ENCODE measurements at places on chromosomes 16 and 17. TPM values are rescaled to one million over a fixed set of nuclear protein-coding genes. Genes with fewer than 3 reads are reported as not detected.
A peak's percentile ranks its signal among the peaks of the same experiment; 100 is the strongest.

GRCh38 chr17:5830921-5831320, 239.3 kb upstream of the WSCD1 start:
- no peak for DNase-seq

DNA sequence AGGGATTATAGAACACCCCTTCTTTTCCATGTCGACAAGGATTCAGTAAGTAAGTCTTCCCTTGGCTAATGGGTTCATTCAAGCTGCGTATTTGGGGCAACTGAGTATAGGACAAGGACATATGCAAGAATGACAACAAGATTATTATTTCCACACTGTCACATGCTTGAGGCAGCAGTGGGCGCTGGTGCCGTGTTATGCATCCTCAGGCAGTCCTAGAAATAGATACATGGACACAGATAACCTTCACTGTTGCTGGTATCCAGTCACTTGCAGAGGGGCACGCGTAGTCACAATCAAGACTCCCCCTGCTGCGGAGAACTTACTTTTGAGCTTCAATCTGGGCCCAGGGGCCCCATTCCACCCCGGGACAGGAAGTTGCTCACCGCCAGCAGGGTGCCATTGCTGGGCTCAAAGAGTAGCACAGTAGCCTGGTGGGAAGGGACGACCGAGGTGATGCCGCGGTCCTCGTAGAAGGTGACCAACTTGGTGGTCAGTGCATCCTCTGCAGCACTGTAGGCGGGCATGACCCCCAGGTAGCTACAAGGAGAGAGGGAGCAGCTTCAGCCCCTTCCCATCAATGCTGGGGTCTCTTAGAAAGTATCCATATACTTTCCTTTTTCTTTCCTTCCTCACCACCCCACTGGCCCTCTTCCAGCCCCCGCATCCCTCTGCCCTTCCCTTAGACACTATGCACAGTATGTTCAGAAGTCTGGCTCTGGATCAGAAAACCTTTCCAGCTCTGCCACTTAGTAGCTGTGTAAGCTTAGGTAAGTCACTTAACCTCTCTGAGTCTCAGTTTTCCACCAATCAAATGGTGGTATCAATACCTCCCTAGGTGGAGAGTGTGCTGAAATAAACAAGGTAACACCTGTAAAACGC, 804 bp downstream of the CRYM start:
- no peak for DNase-seq

- no peak for DNase-seq
Measured at GRCh38 chr17:38325221-38325851, 18.4 kb downstream of the GPR179 start.

- DNase-seq, result no peak
Measured at GRCh38 chr17:10738521-10739258, 8.9 kb upstream of the TMEM220 start.

DNA sequence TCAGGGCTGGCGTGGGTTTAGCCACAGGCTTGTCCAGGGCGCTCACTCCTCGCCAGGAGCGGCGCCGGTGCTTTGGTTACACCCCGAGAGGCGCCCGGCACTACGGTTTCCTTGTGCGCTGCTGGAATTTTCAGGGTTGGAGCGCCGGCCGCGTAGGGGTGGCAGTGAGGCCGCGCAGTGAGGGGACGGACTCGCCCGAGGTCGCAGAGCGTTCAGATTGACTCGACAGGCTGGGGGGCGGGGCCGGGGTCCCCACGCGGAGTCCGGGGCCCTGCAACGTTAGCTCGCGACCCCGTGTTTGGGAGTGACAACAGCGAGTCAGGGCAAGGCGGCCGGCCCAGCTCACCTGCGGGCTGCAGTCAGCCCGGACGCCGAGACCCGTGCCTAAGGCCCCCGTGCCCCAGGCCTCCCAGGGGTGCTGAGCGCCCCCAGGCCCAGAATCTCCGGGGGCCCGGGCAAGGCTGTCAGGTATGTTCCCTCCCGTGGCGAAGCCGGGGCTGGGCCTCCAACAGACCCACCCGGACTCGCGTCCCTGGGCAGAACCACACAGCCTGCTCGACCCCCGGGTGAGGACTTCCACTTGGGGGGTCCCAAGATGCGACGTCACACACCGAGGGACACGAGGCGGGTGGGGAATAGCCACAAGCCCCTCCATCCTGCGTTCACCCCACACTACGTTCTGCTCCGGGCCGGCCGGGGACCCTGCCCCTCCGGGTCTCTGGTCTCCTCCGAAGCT, 1.3 kb upstream of the ACTG1 start:
- DNase-seq, result peak; percentile 77

DNA sequence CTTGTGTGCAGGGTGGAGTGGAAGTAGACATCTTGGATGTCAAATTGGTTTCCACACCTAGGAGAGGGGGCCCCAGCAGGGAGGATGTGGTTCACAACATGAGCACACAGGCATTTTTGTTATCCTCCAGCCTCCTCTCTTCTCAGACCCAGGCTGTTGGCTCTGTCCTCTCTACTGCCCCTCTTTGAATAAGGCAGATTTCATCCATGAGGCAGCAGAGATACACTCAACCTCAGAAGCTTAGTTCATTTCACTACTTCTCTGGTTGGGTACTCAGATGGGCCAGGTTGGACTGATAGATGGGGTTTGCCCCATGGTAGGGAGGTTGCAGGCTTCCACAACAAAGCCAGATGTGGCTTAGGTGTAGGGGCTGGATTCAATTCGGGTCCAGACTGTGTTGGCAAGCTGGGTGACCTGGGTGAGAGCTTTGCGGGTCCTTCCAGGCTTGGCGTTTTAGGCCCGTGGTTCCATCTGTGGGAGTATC, 22.2 kb upstream of the NFATC3 start:
- DNase-seq, result no peak

- peak; percentile 79 for DNase-seq
Measured at GRCh38 chr17:44794851-44795413, 35.2 kb downstream of the GJC1 start.

DNA sequence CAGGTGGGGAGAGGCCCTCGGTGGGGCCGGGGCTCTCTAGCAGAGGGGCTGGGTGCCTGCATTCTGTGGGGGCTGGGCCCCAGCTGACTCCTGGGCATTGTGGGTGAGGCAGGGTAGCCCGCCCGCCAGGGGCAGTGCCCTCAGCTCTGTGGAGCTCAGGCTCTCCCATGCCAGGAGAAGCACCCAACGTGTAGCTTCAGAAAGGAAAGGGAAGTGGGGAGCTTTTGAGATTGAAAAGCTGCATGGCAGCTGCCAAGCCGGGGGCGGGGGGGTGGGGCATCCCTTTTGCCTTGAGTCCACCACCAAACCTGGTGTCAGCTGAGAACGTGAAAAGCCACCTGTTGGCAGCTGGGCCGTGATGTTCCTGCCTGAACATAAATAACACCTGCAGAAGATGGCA, 192.1 kb upstream of the CIBAR2 start:
- no peak for DNase-seq

DNA sequence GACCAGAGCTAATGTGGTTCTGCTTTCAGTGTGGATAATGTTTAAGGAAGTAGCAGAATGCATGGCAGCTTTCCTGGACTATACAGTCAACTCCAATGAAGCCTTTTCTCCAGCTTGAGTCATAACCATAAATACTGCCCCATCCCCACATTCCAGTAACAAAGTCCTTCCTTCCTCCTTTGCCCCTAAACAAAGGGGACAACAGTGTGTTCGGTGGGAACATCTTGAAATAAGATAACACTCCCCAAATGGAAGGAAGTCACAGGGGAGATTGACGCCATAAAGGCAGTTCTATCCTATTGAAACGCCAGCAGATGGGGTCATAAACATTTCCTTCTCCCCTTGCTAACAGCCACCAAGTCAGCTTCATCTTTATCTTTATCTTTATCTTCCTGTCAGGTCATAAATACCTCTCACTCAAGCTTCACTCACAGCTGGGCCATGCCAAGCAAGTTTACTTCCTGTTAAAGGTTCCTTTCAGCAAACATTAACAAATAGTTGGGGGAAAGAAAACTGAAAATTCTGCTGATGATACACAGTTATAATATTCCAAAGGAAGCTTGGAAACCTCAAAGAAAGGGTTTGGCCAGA, 136.7 kb downstream of the SNX11 start:
- no peak for DNase-seq

DNA sequence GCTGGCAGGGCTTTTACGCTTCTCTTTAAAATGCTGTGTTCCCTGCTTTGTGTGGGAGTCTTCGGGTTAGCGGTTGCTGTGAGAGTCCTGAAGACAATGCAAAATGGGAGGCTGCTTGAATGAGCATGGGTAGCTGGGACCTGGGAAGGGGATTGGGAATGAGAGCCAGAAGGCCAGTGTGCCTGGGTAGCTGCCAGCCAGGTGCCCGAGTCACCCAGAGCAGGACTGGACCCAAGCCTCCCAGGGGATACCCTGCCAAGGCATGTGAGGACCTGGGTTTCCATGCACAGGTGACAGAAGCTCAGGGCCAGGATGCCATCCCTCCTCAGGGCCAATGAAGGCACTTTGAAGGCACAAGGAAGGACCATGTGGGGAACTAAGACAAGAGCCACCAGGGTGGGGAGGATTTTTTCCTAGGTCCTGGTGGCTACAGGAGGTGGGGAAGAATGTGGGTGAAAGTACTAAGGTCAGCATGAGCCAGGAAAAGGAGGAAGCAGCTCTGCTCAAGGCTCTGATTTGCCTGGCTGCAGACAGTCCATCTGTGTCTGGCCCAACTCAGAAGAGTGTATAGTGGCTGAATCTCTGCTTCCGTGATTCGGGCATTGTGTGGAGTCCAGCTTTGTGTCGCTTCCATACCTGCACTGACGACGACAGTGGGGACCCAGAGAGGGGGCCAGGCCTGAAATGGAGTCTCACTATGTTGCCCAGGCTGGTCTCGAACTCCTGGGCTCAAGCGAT, 20.5 kb downstream of the TMEM94 start:
- DNase-seq, result no peak

DNA sequence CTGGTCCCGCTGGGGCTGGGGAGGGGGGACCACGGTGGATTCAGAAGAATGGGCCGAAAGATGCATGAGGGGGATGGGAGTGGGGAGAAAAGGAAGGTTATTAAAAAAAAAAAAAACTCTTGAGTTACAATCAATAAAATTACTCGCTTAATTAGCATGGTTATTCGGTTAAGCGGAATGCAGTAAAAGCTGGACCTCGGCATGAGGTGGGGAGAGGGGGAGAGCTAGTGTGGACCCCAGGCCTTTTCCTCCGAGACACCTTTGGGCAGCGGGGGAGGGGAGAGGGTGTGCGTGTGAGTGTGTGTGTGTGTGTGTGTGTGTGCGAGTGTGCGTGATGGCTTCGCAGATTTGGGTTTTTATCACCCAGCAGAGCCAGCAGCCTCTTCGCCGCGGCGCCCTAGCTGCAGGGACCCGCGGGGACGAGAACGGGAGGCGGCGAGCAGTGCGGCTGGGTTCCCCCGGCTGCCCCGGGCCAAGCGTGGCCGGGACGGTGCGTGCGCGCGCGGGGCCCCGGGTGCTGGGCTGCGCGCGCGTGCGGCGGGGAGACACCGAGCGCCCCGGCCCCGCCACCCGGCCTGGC, 3.7 kb downstream of the BAHCC1 start:
- DNase-seq, result no peak

DNA sequence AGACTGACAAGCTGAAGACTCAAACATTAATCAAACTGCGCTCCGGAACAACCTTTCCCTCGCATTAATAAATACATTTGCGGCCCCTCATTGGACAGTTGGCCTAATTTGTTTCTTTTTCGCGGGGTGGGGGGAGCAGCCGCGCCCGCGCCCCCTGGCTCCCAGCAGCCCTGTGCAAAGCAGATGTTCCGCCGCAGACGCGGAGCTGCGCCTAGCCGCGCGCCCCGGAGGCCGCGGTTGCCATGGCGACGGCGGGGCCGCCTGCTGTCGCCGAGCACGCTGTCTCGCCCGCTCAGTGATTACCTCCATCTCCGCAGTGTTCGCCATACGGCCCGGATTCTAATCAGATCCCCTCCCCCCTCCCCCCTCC, 25.5 kb downstream of the COPZ2 start:
- DNase-seq, result no peak

GRCh38 chr17:60493847-60494321, 32.2 kb downstream of the APPBP2 start:
- no peak for DNase-seq

DNA sequence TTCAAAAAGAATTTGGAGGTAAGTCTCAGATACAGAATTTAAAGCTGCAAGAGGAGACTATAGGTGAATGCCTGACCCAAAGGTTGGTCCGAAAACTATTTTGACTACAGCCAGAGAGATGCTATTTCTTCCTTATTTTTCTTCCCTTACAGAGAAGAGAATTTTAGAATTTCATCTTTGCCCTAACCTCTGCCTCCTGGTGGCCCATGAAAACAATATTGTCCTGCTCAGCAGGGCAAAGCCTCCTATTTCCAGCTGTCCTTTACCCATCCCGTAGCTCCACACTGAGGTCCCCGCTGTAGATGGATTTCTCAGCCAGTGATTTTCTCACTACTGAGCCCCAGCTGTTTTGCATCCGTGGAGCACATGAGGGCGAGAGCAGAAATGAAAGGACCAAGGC, 24.6 kb downstream of the HOXB1 start:
- no peak for DNase-seq

DNA sequence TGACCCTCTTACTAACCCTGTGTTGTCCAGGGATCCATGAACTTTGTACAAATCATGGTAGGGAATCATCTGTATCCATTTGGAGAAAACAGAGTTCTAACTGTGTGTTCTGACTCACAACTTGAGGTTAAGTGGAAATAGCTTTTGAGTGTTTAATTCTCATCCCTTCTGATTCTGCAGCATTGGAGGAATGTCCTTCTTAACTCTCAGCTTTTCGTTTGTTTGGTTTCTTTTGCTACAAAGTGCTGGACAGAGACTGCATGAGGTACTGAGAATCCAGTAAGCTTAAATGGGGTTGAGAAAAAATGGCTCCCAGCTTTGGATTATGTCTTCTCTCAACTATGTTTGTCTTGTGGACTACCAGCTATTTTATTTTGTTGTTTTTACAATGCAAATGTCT, 352.1 kb upstream of the KIF2B start:
- peak; percentile 10 for DNase-seq

DNA sequence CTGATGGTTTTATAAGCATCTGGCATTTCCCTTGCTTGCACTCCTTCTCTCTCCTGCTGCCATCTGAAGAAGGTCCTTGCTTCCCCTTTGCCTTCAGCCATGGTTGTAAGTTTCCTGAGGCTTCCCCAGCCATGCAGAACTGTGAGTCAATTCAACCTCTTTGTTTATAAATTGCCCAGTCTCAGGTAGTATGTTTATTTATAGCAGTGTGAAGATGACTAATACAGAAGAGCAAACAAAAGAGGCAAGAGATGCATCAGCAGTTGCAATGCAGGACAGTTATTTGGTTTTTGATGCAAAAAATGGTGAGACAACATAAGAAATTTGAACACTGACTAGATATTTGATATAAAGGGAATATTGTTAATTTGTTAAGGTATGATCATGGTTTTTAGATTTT, 16.8 kb downstream of the TMEM100 start:
- DNase-seq, result peak; percentile 46

- peak; percentile 1 for DNase-seq
Measured at GRCh38 chr16:81866820-81867440, 87.8 kb downstream of the PLCG2 start.

GRCh38 chr17:51224402-51225262, 35.2 kb downstream of the MBTD1 start:
- no peak for DNase-seq

GRCh38 chr17:81980707-81981343, 3.4 kb downstream of the ASPSCR1 start:
- no peak for DNase-seq

The IRX5 gene
- total RNA-seq, result 7.6 TPM

The PRSS53 gene
- 2.6 TPM for total RNA-seq

The AGRP gene
- total RNA-seq, result not detected

The ATAD5 gene
- total RNA-seq, result 1.2 TPM

The MILR1 gene
- not detected for total RNA-seq

The ITGB3 gene
- 28.7 TPM for total RNA-seq

The MT3 gene
- total RNA-seq, result not detected

The NPLOC4 gene
- 85.7 TPM for total RNA-seq

The TMEM238L gene
- not detected for total RNA-seq
